NCI-H1105 (cell line): ENCODE measurements at places on chromosomes 5 and 9.

DNA sequence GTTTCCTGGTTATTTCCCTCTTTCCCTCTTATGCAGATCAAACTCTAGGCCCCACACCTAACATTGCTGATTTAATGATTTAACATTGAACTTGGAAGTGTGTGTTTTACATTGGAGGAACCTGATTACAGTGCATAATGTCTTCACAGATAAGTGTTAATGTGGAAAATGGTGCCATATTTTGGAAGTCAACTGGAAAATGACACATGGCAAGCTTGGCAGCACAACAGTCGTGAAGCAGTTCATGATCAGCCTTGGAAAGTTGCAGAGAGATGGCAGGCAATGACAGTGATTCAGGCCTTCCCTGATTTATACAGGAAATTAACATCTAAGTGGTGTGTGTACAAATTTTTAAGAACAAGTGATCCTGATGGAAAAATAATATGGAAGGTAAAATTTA, 80.0 kb upstream of the CTNND2 start:
- no peak for DNase-seq

GRCh38 chr5:8314965-8315364, 446.0 kb downstream of the MTRR start:
- no peak for DNase-seq

GRCh38 chr9:127828262-127829031, 25.8 kb downstream of the FPGS start:
- DNase-seq: no peak

- DNase-seq: no peak
Observed at GRCh38 chr5:168109441-168109840, 182.0 kb upstream of the WWC1 start.

- no peak for DNase-seq
Observed at GRCh38 chr9:137139468-137140150, 655 bp downstream of the GRIN1 start.

- DNase-seq: no peak
Observed at GRCh38 chr5:55724281-55724680, 12.2 kb upstream of the SLC38A9 start.

DNA sequence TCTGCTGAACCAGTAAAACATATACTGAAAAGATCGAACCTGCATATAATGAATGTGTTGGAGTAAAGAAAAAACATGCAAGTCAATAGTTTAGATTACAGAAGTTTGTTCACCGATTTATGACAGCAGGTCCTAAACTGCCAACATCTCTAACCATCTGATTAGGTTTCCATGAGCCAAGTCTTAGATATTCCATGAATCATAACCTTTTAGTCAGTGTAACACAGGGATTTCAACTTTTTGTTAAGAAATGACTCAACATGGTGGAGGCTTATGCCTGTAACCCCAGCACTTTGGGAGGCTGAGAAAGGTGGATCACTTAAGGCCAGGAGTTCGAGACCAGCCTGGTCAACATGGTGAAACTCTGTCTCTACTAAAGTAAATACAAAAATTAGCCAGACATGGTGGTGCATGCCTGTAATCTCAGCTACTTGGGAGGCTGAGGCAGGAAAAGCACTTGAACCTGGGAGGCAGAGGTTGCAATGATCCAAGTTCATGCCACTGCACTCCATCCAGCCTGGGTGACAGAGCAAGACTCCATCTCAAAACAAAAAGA, 38.7 kb downstream of the APC start:
- no peak for DNase-seq

- no peak for DNase-seq
Observed at GRCh38 chr9:86128235-86128822, 29.0 kb upstream of the GOLM1 start.
